EL (cell line): ENCODE measurements at places on chromosomes 7 and 10.

GRCh38 chr10:81730891-81731290, 144.1 kb upstream of the NRG3 start:
- no peak for DNase-seq

- peak; percentile 13 for DNase-seq
Measured at GRCh38 chr10:62818426-62819011, 2.4 kb upstream of the EGR2 start.

DNA sequence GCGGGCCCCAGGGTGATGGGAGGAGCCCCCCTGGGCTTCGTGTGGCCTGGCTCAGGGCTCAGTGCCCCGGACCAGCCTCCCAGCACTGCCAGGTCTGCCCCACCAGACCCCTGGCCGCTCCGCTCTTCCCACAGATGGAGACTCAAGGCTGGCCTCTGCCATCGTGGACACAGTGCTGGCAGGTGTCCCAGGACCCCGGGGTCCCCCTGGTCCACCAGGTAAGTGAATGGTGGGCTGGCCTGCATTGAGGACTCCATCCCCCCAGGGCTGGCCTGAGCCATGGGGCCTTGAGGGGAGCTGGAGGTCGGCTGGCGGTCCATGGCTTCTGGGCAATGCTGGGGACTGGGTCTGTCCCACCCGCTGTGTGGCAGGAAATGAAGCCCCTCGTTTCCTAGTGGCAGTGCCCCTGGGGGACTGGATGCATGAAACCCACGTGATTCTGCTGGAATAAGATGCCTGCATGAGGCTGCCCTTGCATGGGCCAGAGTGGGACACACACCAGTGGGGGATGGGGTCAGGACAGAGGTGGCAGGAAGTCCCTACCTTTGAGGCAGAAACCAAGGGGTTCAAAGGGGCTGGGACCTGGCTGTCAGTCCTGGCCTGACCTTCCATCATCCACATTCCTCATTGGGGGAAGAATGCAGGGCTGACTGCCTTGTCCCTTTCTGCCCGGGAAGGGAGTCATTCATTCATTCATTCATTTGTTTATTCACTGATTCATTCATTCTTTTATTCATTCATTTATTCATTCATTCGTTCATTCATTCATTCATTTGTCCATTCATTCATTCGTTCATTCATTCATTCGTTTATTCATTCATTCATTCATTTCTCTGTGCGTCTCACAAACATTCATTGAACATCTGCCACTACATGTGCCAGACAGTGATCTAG, 81.8 kb downstream of the MYL10 start:
- no peak for DNase-seq

GRCh38 chr7:115005251-115005650, 83.4 kb downstream of the MDFIC start:
- no peak for DNase-seq

GRCh38 chr7:158819571-158820203, 9.6 kb downstream of the ESYT2 start:
- DNase-seq = no peak

GRCh38 chr7:151046603-151047573, 1.4 kb upstream of the ASIC3 start:
- peak; percentile 78 for DNase-seq

DNA sequence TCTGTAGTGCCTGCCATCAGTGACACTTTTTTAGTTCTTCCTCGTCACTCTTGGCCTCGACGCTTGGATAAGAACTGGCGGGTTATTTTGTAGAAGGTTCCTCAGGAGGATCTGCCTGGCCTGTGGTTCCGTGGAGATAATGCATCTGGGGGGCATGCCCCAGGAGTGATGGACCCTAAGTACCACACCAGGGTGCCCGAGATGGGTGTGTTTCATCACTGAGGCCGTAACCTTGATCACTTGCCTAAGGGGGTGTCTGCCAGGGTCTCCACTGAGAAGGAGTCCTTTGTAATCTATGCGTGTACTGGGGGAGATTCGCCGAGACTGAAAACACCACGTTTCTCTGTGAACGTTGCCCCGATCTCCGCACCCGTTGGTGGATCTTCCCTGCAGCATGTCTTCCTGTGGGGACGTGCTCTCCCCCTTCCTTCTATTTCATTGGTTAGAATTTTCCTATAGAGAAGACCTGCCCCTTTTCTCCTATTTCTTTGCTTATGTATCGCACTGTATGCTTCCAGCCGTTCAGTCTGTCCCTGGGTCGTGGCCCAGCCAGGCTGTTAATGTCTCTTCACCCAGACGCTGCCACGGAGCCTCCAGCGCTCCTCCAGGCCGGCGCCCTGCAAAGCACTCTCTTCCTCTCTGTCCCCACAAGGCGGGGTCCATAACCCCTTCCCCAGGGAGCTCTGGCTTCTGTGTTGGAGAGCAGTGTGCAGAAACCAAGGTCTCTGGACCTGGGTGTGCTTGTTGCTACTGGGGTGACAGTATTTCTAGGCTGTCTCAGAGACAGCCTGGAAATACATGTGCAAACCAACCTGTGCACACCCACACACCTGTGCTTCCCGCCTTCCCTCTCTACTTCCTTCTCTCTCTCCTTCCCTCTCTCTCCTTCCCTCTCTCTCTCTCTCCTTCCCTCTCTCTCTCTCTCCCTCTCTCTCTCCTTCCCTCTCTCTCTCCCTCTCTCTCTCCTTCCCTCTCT, 14.4 kb upstream of the DPYSL4 start:
- DNase-seq = no peak
